Astrocyte of the hippocampus (primary cell): ENCODE measurements at places on chromosomes 2 and 18.

DNA sequence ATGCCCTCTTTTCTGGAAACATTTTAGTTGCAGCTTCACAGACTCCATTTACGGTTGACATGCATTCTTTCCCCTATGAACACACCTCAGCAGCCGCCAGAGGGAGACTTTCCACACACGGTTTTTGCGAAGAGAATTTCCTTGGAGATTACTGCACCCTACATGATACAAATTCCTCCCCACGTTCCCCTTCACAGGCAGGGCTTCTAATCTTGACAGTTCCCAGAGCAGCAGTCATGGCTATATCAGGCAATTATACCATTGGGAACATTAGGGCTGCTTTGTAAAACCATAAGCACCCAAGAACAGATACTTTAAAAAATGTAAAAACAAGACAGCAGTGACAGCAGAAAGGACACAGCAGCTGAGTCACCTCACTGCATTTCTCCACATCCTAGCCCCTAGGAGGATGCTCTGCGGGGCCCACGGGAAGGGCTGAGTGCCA is 253.8 kb downstream of the TGIF1 start:
- peak; percentile 87 for DNase-seq

- no peak for DNase-seq
Observed at GRCh38 chr2:239329284-239329971, 71.4 kb downstream of the HDAC4 start.

GRCh38 chr2:60116161-60116875 is 437.1 kb downstream of the BCL11A start:
- no peak for DNase-seq

GRCh38 chr18:23951206-23951605 is 63.3 kb upstream of the TTC39C start:
- DNase-seq: no peak

DNA sequence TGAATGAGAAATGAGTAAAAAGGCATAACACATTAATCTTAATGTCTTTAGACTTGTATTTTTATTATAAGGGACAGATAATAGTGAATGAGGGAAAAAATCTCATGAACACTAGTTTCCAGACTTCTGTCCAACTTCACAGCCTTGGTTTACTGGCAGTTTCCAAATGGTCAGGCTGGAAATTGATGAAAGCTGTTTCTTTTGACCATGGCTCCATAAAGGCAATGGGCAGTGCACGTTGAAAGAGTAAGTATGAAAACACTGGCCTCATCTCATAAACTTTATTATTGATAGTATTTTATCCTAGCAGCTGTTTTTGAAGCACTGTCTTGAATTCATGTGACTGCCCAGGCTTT is 23.1 kb downstream of the BCL2L11 start:
- no peak for DNase-seq

DNA sequence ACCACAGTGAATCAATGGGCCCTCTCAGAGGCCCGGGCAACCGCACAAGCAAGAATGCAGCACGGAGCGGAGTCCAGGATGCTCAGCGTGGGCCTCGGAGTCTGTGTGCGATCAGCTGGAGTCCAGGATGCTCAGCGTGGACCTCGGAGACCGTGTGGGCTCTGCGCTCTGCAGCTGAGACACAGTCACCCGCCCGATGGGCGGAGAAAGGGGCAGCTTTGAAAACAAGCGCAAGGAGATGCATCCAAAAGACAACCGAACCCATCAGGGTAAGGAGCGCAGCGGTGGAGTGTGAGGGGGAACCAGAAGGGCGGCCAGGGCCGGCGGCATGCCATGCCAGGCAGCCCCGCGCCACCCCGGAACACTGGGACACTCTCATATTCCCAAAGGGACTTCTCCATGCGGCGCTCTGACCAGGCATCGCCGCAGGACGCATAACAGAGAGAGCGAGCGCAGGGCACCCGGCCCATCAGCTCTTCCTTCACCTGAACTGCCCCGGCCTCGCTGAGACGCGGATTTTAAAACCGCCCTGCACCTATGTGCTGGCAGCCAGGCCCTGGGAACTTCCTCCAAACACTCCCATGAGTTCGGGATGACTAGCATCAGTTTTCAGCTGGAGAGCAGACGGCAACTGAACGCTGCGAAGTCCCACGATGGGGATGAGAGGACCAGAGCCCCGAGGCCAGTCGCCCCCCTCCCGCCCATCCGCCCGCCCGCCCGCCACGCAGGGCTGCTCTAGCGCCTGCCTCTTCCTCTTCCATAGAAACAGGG is 44.7 kb downstream of the MC5R start:
- peak; percentile 19 for DNase-seq

DNA sequence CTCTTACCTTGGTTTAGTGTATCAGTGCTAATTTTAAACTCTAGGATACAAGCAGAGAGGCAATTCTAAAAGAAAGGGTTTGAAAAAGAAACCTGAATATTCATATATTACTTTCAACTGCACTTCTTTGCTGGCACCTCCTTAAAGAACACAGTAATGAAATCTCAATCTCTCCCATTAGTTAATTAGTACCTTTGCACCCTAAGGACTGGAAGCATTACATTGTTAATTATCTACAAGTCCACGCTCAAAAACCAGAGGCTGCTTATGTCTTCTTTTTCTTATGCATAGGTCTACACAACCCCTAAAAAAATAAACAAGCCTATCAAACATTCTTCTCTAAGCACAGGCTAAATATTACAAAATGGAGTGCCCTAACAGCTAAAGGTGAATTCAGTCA is 20.2 kb downstream of the EPHA4 start:
- no peak for DNase-seq

DNA sequence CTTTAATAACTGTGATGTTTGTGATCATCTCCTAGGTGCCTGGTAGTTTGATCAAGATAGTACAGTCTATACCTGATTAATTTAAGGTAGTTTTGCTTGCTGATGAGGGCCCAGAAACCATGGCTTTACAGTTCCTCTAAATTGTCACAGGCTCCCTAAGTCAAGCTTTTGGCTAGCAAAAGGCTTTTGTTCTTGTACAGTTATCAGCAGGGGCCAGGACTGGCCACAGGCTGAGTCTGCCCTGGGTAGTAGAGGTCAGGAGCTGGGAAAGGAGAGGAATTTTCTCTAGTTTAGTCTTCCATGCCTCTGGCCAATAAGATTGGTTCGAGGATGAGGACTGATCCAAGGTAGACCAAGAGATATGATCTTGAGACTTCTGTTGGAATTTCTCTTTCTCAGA is 3.6 kb upstream of the BOD1L2 start:
- DNase-seq: no peak

DNA sequence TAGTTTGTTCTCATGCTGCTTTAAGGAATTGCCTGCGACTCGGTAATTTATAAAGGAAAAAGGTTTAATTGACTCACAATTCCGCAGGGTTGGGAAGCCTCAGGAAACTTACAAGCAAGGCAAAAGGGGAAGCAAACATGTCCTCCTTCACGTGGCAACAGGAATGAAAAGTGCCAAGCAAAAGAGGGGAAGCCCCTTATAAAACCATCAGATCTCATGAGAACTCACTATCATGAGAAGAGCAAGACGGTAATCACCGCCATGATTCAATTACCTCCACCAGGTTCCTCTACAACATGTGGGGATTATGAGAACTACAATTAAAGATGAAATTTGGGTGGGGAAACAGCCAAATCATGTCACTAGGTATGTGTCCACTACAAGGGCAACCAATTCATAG is 53.9 kb downstream of the MAP4K3 start:
- no peak for DNase-seq

GRCh38 chr2:60465736-60466135 is 87.7 kb downstream of the BCL11A start:
- DNase-seq: no peak

- no peak for DNase-seq
Observed at GRCh38 chr18:8989855-8990254, 112.6 kb upstream of the NDUFV2 start.

- peak; percentile 77 for DNase-seq
Observed at GRCh38 chr18:45954070-45954934, 12.8 kb downstream of the EPG5 start.

- no peak for DNase-seq
Observed at GRCh38 chr2:8722986-8723385, 41.1 kb downstream of the ID2 start.

DNA sequence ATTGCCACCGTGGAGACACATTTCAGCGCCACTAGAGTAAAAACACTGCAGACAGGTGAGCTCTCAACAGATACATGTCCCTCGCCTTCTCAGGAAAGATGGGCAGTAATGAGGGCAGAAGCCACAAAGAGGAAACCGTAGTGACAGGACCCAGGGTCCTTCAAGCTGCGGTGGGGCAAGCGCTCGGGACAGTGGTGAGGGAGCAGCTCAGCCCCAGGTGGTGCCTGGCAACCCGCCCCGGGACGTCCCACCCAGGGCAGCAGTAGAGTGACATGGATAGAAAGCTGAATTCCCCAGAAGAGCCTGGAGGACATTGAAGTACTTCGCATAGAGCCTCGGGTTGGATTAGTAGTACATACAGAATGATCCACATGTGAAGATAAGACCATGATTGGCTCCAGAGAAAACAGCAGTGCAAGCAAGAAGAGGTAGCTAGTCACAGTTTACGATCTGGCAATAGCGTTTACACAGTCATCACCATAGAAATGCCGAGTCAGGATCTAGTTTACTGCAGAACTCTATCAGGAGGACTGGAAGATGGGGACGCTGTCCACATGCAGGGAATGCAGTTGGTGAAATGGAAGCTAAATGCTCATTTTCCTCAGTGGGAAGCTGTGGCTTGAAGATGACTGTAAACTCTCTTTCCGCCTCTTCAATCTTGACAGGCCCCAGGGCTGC is 37.4 kb upstream of the ALPP start:
- no peak for DNase-seq

- peak; percentile 56 for DNase-seq
Observed at GRCh38 chr18:23141104-23141999, 6.1 kb downstream of the CABLES1 start.

GRCh38 chr2:34004936-34005335 is 405.8 kb upstream of the FAM98A start:
- no peak for DNase-seq

DNA sequence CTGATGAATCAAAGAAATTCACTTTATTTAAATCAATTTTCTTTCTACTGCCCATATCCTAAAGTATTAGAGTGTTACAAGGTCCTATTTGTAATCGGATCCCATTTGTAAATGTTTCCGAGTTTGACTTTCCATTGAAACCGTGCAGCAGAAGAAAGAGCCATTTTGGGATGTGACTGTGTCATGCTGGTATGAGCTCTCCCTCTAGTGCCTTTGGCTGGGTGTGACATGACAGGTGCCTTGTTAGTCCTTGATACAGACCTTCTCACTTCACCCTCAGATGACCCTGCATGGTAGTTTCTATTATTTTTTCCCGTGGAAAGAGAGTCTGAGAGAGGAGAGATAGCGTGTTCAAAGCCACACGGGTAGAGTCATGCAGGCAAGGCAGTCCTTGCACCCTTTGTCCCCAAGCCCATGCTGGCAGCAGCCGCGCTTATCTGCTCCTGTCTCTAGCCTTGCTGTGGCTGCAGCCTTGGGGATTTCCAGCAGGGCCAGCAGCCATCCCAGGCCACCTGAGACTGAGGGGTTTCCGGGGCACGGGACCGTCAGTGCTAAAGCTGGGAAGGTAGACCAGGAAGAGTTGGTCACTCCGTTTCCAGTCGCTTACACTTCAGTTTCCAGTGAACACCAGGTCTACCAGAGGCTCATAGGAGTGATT is 21.4 kb downstream of the CHMP1B start:
- DNase-seq: no peak

GRCh38 chr2:127106457-127106990 is 430 bp downstream of the BIN1 start:
- DNase-seq: no peak

- no peak for DNase-seq
Observed at GRCh38 chr2:215883799-215884198, 129.6 kb downstream of the MREG start.

DNA sequence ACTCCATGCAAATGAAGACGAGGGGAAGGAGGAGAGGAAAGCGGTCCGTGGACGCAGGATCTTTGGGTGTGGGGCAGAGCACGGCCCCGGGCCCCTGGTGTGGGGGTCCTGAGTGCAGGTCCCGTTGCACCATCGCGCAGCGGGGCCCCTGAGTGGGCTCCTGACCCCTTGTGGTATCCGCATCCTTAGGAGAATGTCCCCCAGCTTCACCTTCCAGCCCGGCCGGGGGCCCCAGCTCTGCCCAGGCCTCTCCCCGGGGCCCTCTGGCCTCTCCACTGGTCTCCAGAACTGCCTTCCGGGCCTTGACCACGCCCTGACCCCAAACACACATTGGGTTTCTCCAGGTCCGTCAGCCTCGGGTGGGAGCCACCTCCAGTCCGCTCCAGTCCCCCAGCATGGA is 431.8 kb upstream of the SALL3 start:
- no peak for DNase-seq

DNA sequence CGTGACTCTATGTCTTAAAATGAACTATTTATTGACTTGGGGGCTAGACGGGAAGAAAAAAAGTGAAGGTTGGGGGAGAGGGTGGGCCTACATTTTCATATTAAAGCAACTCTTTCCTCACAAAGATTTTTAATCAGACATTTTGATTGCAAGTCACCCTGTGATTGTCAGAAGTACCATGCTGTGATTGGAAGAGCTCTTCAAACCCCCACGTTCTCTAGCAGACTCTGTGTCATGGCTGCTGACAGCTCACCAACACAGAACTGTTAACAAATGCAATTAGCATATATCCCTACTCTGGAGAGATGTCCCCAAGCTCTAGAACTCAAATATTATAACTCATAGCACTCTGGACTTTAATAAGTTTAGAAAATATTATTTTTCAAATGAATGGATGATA is 428.4 kb upstream of the DCC start:
- no peak for DNase-seq

DNA sequence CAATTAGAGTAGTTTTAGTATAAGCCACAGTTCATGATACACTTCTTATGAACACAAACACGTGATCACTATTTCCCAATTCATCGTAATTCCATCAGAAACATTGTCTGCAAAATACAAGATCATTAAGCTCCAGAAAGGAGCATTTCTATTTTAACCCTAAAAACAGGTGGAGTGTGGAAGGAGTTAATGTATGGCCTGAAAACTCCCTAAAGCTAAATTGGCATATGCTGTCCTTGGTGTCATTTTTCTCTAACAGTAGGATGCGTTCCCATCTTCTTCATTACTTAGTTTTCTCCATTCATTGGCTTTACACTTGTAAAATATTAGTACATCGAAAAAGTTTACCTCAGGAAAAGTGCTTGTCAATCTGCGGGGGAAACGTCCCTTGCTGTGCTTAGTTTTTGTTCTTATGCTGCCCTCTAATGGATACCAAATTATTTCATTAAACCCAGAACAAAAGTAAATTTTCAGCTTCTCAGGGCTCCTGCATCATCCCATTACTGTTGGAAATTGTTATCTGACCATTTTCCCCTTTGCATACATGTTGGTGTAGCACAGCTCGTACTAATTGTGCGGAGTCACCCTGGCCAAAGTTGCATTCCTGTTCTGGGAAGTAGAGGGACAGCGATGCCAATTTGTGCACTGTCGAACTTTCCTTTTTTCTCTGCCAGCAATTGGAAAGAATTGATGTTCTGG is 153.4 kb downstream of the GPD2 start:
- peak; percentile 74 for DNase-seq
